ENCODE measurements at places on chromosomes 13 and 19.

DNA sequence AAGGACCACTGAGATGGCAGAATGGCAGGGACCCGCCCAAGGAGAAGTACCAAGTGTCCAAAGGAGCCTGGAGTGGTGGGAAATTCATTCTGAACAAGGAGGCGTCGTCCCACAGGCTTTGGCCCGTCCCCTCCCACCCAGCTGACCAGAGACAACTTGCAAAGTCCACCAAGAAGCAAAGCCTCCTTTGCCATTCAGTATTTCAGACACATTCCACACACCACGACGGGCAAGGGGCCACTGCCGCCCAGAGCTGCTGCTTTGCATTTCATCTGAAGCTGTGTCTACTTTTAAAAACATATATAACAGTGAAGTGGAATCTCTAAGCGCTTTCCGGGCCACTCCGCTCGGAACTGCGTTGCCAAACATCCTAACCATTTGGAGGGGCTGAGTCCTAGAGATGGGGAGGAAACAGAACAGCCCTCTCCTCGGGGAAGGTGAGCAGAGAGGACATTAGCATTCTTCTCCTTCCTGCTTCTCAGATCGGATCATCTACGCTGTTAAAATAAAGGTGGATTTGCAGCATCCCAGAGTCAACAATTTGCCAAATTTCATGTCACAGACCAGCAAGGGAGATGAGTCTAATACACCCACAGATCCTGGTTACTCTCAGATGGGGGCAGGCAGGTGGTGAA lies 89.0 kb upstream of the ZNF507 start:
- no peak for DNase-seq

GRCh38 chr13:75901501-75901900 lies 265.4 kb downstream of the LMO7 start:
- DNase-seq, result no peak

- no peak for DNase-seq
Measured at GRCh38 chr19:13281567-13282291, 131.5 kb downstream of the IER2 start.

DNA sequence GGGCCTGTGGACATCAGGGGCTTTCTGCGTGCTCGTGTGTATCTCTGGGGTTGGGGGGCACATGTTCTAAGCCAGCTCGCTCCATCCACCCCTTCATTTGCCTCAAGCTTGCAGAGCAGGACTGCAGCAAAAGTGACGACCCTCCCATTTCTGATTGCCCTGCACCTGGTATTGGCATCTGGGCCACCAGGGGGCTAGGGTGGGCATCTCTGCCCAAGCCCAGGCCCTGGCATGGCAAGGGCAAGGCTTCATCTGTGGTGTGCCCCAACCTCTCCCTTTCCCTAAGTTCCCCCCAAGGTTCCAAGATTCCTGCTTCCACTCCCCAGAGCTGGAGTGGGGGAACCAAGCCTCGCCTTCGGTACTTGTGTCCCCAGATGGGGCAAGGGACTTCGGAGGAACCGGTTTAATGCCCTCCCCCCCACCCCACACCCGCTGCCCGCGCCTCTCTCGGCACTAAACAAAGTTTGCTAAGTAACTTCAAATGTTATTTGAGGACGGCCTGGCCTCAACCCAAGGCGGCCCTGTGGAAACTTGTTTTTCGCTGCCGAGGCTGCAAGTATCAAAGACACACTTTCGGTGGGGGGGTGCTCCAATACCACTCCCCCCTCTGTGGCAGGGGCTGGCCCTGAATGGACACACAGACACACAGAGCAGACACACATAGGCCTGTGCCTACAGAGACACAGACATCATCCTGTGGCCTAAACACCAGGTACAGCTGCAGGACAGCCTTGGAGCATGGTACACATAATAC lies 12.2 kb downstream of the NFIX start:
- DNase-seq, result no peak

DNA sequence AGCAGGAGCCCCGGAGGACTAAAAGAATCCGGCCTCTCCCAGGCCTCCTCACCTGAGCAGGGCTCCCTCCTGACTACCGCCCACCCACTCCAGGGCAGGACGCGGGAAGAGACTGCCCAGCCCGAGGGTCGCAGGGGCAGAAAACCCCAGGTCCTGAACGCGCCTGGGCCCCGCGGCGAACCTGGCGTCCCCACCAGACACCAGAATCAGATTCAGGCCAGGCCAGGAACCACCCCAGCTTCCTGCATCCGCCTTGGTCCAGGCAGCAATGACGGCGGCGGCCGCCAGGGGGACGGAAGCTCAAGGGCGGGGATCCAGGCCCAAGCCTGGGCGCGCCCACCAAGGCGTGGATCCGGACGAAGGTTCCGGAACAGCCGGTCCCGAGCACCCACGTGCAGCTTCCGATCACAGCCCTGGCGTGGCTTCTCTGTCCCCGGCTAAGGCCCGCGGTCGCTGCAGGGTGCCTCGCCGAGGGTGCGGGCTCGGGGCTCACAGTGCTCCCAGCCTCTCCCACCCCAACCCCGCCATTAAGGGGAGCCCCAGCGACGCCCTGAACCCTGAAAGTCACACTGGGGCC lies 3.6 kb downstream of the LGALS7 start:
- DNase-seq, result peak; percentile 82

DNA sequence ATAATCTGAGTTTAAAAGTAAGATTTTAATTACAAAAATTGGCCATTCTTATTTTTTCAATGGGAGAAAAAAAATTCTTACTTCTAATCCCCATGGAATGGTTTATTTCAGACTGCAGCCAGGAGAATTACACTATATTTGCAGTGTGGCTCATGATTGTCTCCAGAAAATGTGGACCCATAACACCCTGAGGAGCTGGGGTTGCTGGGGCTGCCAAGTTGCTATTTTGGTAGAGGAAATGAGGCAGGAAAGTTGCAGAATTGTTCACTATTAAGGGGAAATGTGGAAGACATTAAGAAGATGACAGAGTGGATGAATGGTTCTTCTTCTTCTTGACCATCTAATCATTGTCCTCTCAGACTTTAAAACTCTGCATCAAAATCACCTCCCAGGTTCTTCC lies 4.6 kb upstream of the SCEL start:
- DNase-seq, result no peak

DNA sequence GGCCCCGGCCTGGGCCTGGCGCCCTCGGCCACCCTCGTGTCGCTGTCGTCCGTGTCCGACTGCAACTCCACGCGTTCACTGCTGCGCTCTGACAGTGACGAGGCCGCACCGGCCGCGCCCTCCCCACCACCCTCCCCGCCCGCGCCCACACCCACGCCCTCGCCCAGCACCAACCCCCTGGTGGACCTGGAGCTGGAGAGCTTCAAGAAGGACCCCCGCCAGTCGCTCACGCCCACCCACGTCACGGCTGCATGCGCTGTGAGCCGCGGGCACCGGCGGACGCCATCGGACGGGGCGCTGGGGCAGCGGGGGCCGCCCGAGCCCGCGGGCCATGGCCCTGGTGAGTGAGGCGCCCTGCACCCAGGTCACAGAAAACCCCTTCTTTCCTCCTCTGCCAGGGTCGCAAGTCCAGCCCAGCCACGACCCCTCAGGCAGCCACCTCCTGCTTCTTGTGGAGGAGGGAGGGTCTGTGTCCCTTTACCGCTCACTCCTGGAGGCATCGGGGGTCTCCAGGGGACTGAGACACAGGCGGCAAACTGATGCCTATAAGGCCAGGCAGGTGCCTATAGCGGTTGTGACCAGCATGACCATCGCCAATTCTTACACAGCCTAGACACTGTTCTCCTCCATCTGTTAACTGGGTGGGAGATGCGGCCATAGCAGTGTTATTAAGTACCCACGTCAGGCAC lies 4.2 kb downstream of the TTC9B start:
- DNase-seq, result no peak

DNA sequence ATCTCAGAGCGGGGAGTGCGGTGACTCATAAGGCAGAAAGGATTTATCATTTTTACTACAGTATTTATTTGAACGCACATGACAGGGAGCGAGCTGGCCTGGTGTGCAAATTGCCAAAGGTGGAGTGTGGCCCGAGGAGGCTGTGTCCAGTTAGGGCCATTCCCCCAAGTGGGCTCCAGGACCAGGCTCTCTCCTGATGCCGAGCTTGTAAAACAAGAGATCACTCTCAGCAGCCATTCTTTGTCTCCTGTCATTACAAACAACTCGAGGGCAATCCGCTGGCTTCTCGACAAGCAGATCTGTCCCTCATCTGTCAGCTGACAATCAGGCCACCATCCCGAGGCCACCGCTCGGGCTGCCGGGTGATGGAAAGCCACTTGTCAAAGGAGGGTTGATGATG lies 418.9 kb downstream of the ZNF536 start:
- DNase-seq, result no peak

GRCh38 chr13:46389457-46390451 lies 2.7 kb upstream of the RUBCNL start:
- no peak for DNase-seq

DNA sequence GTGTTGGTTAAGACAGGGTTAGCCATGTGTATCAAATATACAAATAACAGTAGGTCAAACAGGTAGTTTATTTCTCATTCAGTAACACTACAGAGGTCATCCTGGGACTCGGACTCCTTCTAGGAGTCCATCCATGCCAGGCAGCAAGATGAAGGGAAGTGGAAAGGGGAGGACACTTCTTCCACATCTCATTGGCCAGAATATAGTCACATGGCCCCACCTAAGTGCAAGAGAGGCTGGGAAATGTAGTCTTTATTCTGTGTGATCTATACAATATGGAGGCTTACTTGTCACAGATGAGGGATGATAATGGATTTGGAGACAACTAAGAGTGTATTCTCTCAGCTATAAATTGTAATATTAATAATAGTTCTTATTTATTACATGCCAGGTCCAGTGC lies 31.1 kb downstream of the RDH8 start:
- no peak for DNase-seq

GRCh38 chr19:1318678-1319471 lies 33.2 kb downstream of the EFNA2 start:
- no peak for DNase-seq

DNA sequence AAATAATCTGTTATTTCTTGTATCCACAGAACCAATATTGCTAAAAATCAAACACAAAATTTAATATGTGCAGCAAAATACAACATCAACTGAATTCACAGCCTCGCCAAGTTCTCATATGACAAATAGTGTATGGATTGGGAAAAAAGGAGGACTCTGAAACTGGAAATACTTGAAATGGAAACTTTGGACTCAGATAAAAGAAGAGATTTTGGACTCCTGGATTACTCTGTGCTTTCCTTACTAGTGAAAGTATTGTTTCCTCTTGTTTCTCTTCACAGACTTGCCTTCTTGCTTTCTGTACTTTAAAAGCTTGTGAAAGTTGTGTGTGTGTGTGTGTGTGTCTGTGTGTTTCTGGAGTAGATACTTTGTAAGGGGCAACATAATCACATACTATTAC lies 1596.3 kb downstream of the PCDH9 start:
- no peak for DNase-seq

- DNase-seq, result no peak
Measured at GRCh38 chr19:1068009-1069001, 1.3 kb downstream of the ARHGAP45 start.

DNA sequence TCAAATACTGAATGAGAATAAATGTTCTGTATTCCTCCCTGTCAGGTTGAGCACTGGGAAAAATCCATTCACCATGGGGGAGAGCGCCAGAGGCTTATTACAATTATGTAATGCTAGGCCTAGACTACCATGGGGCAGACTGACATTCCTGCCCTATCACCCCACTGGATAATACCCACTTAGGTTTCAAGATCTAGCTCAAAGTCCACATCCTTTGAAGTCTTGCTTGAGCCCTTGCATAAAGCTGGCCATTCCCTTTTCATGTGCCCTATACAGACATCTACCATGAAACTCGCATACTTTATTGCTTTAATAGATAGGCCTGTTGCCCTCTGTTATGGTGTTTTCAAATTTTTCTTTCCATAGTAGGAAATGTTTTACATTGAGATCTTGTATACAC lies 149.3 kb downstream of the RGCC start:
- no peak for DNase-seq

DNA sequence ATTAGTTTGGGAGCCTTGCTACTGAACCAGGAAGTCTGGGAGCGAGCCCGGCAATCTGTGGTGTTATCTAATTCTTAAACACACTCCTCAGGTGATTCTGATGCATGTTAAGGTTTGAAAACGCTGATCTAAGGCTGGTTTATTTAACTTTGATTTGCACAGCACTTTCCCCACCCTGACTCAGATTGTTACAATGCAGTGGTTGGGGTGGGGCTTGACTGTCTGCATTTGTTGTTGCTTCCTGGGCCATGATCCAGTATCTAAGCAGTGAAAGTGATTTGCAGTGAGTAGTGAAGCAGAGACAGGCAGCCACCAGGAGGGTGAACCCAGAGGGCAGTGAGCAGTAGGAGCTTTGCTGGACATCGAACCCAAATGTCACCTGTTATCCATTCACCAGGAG lies 81.6 kb upstream of the ARGLU1 start:
- peak; percentile 60 for DNase-seq

DNA sequence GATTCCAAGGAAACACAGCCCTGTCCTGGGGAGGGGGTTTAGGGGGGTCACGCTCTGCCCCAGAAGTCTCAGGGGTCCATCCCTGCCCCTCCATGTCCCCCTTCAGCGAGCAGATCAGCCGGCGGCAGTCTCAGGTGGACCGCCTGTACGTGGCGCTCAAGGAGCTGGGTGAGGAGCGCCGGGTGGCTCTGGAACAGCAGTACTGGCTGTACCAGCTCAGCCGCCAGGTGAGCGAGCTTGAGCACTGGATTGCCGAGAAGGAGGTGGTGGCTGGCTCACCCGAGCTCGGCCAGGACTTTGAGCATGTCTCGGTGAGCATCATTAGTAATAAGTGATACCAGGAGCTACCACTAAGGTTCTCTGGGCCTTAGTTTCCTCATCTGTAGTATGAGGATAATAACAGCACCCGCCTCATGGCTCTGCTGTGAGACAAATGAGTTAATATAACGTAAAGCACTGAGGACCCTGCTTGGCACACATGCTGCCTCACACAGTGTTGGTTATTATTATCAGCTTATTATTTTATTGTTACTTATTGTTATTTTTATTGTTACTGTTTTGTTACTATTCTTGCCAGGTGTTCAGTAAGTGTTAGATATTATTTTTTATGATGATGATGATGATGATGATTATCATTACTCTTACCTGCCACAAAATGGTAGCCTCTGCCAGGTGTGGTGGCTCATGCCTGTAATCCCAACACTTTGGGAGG lies 20.5 kb upstream of the SHKBP1 start:
- no peak for DNase-seq

DNA sequence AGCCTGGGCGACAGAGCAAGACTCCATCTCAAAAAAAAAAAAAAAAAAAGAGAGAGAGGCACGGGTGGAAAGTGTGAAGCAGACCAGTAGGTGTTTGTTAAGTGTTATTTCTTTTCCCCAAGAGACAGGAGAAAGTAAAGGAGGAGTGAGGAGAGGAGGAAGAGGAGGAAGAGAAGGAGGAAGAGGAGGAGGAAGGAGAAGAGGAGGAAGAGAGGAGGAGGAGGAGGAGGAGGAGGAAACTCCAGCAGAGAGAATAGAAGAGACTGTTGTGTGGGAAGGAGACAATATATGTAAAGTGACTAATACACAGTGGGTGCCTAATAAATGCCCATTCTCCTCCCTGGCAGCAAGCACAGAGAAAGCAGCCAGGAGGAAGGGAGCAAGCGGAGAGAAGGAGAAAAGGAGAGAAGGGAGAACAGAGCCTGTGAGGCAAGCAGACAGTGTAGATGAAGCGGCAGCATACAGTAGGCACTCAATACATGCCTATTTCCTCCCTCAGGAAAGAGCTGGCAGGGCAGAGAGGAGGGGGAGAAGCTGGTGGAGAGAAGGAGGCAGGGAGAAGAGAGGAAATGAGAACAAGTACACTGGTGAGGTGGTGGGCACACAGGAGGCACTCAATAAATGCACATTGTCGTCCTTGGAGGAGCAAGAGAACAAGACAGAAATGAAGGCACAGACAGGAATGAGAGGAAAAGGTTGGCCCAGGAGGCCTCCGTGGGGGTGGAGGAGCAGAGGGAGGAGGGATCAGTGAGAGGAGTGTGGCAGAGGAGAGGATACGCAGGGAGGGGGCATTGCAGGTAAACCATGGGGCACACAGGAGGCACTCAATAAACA lies 16.6 kb downstream of the JOSD2 start:
- no peak for DNase-seq
